ENCODE measurements at places on chromosomes 12 and 14.

GRCh38 chr12:53995002-53995377, 5.0 kb upstream of the HOXC9 start:
- DNase-seq, result no peak

DNA sequence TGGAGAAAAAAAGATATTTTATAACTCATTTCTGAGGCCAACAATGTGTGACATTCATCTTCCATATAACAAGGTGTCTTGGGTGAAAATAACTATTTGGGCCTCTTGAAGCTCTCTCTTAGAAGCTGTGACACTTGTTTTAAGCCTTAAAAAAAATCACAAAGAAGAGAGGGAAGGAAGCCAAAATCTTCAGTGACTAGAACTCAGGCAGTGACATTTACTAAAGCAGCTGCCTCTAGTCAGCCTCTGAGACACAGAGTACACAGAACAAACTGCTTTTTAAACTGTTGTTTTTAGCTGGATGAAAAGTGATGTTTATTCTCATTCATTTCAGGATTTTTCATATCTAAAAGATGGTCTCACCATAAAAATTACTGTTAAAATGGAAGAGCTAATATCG, 793.6 kb downstream of the GALC start:
- no peak for DNase-seq

DNA sequence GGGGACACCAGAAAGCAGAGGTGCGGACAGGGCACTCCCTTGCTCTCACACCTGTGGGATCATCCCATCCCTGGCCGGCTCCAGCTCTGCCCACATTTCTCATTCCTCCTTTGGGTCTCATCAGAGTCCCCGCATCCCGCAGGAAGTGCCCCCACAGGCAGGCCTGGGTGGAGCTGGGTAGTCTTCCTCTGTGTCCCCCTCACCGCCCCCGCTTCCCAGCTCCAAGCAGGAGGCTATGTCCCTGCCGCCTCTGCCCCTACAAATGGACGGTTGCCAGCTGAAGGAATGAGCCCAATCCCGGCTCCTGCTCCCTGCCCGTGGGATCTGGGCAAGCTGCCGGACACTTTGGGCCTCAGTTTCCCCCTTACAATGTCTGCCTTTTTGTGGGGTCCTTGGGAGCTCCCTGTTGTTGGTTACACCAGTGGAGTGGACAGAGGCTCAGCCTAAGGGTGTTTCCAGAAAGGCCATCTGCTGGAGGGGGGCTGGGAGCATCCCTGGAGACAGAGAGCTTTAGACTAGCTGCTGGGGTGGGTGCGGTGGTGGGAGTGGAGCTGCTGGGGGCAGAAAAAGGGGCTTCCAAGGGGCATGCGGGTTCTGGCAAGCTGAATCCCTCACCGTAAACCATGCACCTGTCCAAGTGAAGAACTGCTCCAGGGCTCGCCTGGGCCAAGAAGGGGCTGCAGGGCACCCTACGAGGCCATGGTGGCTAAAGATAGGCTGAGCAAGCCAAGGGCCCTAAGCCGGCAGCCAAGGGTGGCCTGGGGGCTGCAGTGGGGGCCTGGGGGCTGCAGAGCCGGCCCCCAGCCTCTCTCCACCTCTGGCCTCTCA, 7.9 kb upstream of the GPR132 start:
- no peak for DNase-seq

DNA sequence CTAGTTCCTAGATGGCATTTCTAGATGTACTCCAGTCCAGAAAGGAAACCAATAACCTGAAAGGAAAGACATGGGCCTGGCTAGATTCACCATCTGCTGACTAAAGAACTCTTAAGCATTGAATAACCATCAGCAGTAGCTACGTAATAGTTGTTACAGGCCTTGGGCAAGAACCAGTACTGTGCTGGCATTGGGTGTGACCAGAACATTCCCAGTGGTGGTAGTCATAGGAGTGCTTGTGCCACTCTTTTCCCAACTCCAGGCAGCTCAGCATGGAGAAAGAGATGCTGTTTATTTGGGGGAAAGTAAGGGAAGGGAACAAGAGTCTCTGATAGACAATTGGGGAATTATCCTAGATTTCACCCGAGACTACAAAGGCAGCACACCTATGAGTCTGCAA, 333.3 kb downstream of the SLC16A7 start:
- DNase-seq, result no peak

DNA sequence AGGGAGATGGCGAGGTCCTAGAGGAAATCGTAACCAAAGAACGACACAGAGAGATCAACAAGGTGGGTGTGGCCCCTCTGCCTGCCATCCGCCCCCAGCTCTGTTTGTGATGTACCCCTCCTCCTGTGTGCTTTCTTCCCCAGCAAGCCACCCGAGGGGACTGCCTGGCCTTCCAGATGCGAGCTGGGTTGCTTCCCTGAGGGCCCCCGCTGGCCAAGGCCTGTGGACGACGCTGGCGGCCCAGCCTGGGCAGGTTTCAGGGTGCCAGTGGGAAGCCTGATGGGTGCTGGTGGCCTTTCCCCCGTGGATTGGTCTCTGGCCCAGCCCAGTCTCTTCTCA, 2.0 kb downstream of the ARL6IP4 start:
- no peak for DNase-seq

GRCh38 chr12:119817546-119818343, 59.4 kb downstream of the CIT start:
- no peak for DNase-seq

DNA sequence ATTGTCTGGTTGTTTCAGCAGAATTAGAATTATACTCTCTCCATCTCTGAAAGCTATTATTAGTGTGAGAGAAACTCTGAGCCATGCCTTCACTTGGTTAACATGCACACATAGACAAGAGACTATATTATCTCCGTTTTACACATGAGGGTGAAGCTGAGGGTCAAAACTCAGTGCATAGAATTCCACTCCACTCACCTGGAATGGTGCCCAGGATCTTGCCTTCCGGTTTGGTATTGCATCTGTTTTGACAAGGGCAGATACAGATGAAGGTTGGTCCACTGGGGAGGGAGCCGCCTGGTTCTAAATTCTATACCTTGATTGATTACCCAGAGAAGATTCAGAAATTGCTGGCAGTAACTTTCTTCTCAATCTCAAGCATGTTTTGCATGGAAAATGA, 149.5 kb upstream of the PELI2 start:
- DNase-seq, result no peak

GRCh38 chr12:50947933-50948626, 4.3 kb upstream of the HIGD1C start:
- DNase-seq, result no peak

- DNase-seq, result no peak
Measured at GRCh38 chr12:114209861-114210260, 196.1 kb downstream of the TBX5 start.

- DNase-seq, result no peak
Measured at GRCh38 chr12:70536650-70537049, 100.6 kb downstream of the PTPRB start.

DNA sequence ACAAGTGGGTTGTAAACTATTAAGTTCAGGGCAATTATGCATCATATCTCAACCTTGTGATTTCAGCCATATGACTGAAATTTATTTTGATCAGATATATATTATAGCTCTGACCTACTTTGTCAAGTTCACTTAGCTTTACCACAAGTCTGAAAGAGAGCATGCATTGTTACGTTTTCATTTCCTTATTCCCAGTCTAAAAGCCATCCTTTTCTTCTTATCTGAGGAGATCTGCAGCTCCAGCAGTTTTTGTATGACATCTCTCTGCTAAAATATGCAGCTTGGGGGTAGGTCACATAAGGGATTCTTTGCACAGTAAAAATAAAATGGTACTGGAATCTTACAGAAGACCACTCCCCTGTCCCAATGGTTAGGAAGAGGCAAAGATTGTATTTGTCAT, 1682.8 kb upstream of the FLRT2 start:
- no peak for DNase-seq

GRCh38 chr12:76249501-76249900, 98.7 kb downstream of the BBS10 start:
- no peak for DNase-seq

DNA sequence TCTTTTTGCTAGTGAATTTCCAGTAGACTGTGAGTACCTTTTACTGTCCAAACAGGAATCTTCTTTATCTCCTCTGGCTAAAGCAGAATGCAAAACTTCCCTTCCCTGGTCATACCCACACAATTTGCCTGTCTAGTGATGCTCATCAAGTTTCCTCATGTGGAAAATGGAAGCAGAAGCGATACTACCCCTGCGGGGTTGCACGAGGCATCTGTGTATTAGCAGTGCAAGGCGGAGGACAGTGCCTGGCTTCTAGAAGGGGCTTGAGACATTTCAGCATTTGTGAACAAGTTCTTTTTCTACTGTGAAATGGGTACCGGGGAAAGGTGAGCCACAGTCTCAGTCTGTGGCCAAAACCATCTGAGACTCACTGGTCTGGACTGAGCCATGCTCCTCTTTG, 340.9 kb downstream of the AACS start:
- no peak for DNase-seq

DNA sequence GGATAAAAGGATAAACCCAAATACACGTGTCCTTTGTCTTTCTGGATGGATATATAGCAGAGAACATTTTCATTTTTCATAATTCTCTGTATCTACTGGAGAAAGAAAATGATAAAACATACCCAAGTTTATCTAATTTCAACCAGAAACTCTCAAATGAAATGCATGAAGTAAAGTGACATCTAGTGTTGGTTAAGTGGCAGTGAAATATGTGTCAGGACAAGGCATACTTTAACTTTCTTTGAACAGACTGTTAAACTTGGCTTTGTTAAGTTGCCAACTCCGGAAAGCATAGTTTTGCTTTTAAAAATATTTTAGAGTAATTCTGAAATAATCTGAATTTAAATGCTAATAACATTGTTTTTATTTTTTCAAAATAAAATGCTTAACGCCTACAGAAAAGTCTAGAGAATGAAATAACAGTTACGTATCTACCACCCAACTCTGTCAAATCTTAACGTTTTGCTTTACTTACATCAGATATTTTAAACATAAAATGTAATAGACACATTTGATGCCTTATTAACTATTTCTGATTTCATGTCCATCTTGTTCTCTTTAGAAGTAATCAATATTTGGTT, 25.2 kb upstream of the NTN4 start:
- no peak for DNase-seq

- no peak for DNase-seq
Measured at GRCh38 chr14:71694591-71695530, 237.4 kb upstream of the RGS6 start.

GRCh38 chr12:104460973-104461698, 4.4 kb downstream of the CHST11 start:
- DNase-seq, result no peak

GRCh38 chr12:87511371-87511770, 517.8 kb downstream of the C12orf50 start:
- no peak for DNase-seq

- DNase-seq, result no peak
Measured at GRCh38 chr12:20174528-20175175, 193.7 kb upstream of the PDE3A start.

DNA sequence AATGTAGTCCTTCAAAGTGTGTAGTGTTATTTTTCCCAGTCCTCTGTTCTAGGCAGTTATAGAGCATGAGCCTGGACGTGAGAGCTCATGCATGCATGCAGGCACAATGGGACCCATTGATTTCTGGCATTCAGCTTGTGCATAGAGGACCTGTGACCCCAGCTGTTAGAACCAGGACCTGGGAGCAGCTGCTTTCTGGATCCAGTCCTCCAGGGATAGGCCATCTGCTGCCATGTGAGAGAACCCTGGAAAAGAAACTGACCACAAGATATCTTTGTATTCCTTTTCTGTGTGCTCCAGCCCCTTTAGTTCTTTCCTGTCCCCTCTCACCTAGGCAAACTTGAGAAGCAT, 76.9 kb downstream of the SUSD6 start:
- DNase-seq, result no peak

DNA sequence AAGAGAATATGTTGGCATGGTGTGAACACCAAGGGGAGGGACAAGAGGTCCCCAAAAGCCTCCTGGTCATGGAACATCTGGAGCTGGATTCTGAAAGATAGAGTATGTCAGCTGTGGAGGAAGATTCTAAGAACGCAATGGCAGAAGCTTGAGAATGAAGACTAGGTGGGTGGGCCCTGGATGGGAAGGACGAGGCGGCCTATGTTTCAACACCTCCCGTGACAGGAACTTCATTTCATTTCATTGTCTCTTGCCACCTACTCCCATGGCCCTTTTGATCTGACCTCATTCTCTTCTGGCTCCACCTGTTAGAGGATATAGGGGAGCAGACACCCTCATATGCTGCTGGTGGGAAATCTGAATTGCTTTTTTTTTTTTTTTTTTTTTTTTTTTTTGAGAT, 3.3 kb downstream of the UNG start:
- DNase-seq, result no peak

- DNase-seq, result no peak
Measured at GRCh38 chr14:77613201-77613600, 3.2 kb downstream of the SPTLC2 start.

DNA sequence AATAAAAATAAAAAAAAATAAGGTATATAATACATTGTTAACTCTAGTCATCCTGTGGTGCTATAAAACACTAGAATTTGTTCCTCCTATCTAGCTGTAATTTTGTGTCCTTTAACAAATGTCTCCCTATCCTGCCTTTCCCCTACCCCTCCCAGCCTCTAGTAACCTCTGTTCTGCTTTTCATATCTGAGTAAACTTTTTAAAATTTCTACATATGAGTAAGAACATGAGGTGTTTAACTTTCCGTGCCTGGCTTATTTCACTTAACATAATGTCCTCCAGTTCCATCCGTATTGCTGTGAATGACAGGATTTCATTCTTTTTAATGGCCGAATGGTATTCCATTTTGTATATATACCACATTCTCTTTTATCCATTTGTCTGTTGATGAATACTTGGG, 71.3 kb upstream of the GNG2 start:
- no peak for DNase-seq

DNA sequence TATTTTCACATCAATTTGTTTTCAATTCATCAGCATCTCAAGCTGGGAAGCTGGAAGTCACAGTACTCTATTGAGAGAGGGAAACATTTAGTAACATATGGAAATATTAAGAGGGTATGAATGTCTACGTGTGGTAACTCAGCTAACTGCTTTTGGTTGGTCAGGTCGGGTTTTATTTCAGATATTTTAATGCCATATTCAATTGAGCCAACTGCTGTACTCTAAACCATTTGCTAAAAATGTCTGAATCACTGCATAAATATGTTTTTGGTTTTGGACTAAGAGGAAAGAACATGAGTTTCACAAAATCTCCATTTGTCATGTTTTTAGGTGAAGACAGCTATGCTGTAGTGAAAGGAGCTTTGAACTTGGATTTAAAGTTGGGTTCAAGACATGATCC, 18.9 kb upstream of the PPFIBP1 start:
- DNase-seq, result no peak

GRCh38 chr12:52144512-52145227, 47.1 kb downstream of the KRT80 start:
- DNase-seq, result no peak

Data from GM12864 (cell line).